ENCODE measurements at places on chromosomes 1 and 21.

DNA sequence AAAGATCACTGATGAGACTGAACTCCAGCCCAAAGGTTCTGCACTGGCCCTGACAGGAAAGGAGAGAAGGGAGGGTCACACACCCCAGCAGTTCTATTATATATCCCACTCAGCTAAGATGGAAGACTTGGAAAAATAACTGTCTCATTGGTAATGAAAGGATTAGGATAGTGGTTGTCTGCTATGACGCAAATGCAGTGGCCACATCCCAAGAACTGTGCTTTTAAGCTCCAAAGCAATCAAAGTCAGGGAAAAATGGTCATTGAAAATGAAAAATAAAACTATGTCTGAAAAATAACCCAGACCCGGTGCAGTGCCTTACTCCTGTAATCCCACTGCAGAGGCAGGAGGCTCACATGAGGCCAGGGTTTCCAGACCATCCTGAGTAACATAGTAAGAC lies 31.0 kb downstream of the PSMG1 start:
- DNase-seq: no peak

DNA sequence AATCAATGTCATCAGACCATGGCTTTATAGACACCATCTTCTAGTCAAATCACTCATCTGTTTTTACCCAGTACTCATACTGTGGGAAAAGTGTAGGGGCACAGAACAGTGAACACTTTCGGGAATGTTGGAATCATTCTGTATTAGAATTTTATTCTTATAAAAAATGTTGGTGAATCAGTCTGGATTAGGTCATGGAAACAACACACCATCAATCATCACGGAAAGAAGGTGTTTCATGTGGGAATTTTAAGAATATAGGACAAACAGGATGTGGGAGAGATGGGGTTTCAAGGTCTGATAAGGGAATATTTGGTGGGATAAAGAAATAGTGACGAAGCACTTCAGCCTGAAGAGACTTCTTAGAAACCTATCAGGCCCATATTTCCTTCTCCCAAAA lies 17.3 kb downstream of the GBP1 start:
- no peak for DNase-seq

GRCh38 chr1:15579683-15580047 lies 5.2 kb downstream of the AGMAT start:
- no peak for DNase-seq

DNA sequence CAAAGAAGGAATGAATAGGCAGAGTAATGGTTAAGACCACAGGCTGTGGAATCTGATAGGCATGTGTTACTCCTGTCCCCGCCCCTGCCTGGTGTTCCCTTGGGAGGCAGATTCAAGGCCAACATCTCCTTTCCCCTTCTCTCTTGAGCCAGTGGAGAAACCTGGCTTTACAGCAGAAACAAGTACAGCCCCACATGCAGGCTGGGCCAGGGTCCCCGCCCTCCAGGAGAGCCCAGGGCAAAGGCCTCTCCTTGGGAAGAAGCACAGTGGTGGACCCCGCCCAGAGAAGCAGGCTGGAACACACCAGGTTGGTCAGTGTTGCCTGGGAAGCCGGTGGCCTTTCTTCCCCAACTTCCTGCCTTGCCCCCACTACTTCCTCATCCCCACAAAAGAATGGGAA lies 6.8 kb downstream of the C1orf167 start:
- no peak for DNase-seq

DNA sequence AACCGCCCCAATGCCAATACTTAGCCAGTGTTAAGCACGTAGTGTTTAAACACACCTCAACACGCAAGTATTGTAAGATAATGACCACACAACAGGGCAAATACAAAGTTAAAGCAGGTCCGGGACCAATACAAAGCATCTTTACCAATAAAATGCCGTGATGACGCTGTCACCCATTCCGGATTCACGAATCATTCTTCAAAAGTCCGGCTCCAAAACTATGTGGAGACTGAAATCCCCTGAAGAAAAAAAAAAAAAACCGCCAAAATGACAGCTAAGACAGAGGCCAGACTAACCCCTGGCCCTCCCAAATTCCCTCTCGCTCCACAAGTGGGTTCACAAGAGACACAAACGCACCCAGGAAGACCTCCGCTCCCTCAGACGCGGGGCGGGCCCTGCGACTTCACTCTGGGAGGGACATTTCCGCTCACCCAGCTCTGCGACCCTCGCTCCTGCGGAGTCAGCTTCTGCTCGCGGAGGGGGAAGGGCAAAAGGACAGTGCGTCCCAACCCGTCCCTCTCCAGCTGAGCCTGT lies 625 bp upstream of the DARS2 start:
- no peak for DNase-seq

GRCh38 chr1:52125736-52126359 lies 16.0 kb upstream of the ZFYVE9 start:
- no peak for DNase-seq

GRCh38 chr21:25691976-25692375 lies 42.7 kb downstream of the ATP5PF start:
- DNase-seq: no peak

- DNase-seq: no peak
These were observed at the start of gene TMCO2 for GRCh38 chr1:40247655-40248054. TMCO2 (plus strand) TSS chr1:40247937; CDS start chr1:40247994, 57 bp downstream.

DNA sequence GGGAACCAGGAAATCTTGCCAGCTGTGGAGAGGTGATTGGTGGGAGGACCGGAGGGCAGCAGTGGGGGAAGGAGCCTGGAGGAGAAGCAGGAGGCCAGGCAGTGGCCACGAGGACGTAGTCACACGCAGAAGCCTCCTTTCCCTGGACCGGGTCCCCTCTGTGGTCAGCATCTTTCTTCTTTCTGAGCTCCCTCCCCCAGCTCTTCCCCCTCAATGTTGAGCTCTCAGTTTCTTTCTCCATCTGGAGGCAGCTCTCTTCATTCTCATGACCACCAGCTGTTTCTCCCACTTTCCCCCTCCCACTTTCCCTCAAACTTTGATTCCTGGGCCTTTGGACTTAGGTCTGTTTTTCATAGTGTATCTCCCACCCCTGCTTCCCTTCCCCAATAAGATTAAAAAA lies 18.3 kb downstream of the KIRREL1 start:
- DNase-seq: no peak

GRCh38 chr1:159989581-159989980 lies 35.5 kb upstream of the SLAMF9 start:
- DNase-seq: no peak

DNA sequence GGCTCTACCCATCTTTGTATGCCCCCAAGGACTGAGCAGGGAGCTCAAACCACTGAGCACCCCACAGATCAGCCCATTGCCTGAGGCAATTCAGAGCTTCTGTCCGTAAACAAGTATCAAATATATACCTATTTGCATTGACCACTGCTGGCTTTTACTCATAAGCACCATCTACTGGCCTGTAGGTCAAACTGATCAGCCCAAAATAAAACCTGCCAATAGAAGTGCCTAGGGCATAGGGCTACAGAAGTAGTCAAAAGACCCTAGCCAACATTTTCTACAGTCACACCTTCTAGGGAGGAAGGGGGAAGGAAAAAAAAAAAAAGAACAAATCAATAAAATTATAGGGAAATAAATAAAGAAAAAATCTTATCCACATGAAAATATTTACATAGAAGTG lies 5.3 kb upstream of the LCE3D start:
- DNase-seq: no peak

DNA sequence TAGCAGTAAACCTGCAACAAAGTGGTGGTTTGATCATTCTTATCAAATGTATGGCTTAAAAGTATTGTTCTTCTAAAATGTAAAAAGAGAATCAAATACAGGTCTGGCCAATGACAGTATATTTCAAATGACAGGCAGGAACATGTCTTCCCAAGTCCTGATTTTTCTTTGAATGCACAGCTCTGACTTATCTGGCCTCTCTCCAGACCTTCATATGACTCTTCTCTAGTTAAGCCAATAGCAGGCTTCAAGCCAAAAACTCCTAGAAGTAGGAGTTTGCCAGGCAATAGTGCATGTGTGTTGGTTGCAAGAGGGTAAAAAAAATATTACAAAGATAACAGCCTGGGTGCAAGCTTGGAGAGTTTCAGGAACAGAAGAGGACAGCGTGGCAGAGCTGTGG lies 345.5 kb downstream of the SMYD3 start:
- DNase-seq: no peak

- DNase-seq: no peak
These were observed 53.8 kb upstream of the LRRC8C start for GRCh38 chr1:89578946-89579684.

DNA sequence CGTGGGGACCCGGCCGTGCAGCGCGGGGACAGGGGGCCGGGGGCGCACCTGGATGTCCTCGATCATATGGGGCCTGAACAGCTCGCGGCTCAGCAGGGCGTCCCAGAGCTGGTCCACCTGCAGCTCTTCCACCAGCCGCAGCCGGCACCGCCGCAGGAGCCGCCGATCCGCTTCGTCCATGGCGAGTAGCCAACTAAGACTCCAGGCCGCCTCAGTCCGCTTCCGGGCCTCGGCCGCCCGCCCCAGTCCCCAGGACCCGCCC lies at the start of gene CASP9:
Gene CASP9 (minus strand): TSS at position 195 of the 262 bp plus-strand sequence. CDS start 15 bp downstream, at position 180.
- no peak for DNase-seq

DNA sequence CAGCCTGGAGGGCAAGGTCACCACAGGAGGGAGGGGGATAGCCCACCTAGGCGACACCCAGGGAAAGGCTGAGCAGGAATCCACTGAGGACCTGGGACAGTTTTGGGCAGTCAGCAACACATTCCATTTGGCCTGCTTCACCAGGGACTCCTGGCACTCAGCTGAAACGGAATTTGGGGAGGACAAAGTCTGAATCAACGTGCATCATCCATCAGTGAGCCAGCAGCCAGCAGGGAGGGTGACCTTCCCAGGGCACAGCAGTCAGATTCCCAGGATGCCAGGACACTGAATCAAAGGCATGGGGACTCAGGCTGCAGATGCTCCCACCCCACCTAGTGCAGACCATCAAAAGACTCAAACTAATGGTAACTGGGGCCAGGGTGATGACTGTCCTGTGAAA lies 4.6 kb downstream of the SH3BP5L start:
- DNase-seq: no peak

DNA sequence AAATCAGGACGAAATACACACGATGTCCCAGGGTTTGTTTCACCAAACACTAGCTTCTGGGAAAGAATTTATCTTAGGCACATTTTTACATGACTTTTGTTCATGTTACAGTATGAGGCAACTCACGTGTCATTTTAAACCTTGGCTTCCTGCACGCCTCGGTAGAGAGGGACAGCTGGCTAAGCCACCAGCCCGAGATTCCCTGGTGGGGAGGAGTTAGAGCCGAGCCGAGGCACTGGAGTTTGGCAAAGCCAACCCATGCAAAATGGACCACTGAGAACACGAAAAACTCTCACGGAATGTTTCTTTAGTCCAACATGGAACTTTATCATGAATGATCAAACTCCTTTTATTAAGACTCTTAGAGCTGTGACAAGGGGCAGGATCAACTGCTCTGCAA lies 240.0 kb downstream of the DYRK1A start:
- no peak for DNase-seq

GRCh38 chr21:37671381-37671780 lies 244.9 kb downstream of the KCNJ6 start:
- DNase-seq: no peak

DNA sequence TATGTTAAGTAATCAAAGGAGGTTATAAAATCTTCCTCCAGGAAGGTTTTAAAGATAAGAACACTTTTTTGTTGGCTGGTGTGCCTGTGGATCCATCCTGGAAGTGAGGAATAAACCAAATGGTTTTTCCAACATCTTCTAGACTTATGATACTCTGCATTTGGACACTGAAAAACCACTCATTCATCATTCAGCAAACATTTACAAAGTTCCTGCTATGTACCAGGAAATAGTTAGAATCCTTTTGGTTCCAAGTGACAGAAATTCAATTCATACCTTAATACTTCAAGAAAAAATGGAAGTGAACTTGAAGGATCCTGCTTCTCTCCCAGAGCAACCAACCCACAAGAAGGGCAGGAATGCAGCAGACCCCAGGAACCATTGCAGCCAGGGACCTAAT lies 39.6 kb upstream of the PIGC start:
- DNase-seq: no peak

- DNase-seq: no peak
These were observed 11.3 kb downstream of the TMCC2 start for GRCh38 chr1:205239078-205239477.

DNA sequence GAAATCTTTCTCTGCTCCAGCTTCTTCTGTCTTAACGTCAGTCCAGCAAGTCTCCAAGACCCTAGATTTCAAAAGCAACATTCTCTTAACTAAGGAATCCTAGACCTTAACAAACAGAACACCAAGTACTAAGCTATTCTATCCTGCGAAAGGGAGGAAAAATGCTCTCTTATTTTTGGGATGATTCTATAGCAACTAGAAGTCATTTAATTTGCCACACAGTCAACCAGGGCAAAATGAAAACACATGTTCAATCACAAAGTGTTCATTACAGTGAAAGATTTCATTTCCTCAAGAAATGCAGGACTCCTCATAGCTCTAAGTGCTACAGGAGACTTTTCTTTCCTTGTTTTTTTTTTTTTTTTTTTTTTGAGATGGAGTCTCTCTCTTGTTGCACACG lies 36.2 kb upstream of the DOCK7 start:
- no peak for DNase-seq

- no peak for DNase-seq
These were observed 184.9 kb upstream of the ESRRG start for GRCh38 chr1:216908126-216908525.

- no peak for DNase-seq
These were observed 54.1 kb upstream of the F3 start for GRCh38 chr1:94595658-94596057.

DNA sequence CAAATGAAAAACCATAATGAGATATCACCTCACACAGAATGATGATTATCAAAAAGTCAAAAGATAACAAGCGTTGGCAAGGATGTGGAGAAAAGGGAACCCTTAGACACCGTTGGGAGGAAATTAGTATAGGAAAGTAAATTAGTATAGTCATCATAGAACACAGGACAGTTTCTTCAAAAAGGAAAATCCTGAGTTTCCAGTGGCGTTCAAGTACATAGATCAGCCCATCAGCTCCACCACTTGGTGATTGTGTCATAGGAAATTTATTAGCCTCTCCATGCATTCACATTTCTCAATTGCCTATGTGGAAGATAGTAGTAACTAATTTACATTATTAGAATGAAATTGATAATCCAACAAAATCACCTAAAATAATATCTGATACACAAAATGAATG lies 20.8 kb upstream of the GBP2 start:
- no peak for DNase-seq

DNA sequence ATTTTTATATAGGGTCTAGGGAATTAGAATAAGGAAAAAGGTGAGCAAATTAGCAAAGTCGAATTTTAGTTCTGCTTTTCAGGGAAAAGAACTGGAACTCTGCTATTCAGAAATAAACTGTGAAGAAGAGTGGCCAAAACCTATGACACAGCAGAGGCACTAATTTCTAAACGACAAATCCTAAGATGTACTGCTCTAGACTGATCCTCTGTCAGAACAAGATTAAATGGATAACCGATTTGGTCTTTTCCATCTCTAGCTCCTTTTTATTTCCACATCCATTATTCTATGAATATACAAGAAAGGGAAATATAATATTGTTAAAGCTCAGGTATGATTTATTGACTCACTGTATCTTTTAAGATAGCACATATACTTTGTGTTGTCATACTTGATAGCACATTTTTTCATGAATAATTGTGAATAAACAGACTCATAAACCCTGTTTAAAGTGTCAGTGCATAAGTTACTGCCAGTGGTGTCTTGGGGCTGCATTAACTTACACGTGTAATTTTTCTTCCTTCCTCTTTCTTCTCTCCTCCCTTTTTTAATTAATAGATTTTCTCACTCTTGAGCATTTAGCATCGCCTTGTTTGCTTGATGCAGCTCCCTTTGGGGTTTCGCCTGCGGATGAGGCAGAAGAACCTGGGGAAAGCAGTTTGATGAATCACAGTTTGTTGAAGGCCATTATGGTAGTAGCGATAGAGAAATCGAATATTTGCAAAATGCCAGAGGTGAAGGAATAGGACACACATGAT lies 496.6 kb downstream of the ADGRL2 start:
- no peak for DNase-seq

- no peak for DNase-seq
These were observed 4.0 kb upstream of the CEP350 start for GRCh38 chr1:179950651-179951050.

All from stimulated activated CD8-positive, alpha-beta memory T cell treated with anti-CD3 and anti-CD28 coated beads, Interleukin-2, amount 100 ng/mL, for 1 hour (primary cell).